Fibroblast of the aortic adventitia (primary cell): ENCODE measurements at places on chromosomes 2 and 18. TPM values are rescaled to one million over a fixed set of nuclear protein-coding genes. Genes with fewer than 3 reads are reported as not detected.
A peak's percentile ranks its signal among the peaks of the same experiment; 100 is the strongest.

- peak; percentile 76 for DNase-seq
Observed at GRCh38 chr2:174688079-174688478, 76.2 kb downstream of the CHRNA1 start.

DNA sequence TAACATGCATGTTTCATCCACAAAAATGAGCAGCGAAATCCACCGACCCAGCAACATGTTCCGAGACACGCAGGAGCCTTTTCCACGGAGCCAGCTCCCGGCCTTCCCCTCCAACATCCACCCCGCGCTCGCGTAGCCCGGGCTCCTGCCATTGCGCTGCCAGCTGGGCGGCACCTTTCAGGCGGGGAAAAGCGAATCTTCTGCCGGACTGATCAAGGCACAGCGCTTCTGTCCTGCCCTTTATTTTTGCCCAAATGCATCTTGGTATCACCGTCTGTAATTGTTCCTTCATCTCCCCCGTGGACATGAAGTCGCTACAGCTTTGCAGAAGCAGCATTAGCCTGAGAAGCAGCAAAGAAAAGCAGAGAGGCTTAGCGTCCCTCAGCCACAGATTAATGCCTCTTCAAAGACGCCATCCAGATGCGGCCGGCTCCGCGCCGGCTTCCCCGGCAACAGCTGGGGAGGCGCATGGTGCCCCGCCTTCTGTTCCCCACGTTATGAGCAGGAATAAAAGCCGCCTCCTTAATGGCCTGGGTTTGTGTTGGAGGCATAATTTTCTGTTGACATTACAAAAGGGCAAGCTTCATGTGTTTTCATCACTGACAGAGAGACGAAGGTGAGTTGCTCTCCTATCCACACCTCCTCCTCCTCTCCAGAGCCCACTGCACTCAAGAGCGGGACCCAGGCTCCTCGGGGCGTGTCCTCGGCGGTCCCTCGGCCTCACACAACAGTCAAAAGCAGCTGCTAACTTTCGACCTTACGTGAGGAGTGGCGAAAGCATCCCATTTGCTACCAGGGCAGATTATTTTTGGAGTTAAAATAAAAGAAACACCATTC lies 122.1 kb upstream of the SALL3 start:
- no peak for DNase-seq

- no peak for DNase-seq
Observed at GRCh38 chr2:161303535-161304050, 4.6 kb upstream of the PSMD14 start.

GRCh38 chr18:2683055-2683454 lies 27.5 kb downstream of the SMCHD1 start:
- no peak for DNase-seq

DNA sequence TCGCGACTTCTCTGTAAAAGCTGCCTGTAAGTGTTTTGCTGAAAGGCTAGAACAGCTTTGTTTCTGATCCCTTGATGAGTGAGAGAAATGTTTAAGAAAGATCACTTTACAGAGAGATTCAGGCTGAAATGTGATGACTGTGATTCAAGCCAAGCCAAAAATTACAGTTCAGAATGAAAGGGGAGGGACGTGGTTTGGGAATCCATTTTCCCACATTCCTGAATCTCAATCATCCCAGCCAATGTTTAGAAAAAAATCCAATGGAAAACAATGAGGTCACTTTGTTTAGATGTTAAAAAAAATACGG lies 416.7 kb downstream of the ARHGAP15 start:
- no peak for DNase-seq

DNA sequence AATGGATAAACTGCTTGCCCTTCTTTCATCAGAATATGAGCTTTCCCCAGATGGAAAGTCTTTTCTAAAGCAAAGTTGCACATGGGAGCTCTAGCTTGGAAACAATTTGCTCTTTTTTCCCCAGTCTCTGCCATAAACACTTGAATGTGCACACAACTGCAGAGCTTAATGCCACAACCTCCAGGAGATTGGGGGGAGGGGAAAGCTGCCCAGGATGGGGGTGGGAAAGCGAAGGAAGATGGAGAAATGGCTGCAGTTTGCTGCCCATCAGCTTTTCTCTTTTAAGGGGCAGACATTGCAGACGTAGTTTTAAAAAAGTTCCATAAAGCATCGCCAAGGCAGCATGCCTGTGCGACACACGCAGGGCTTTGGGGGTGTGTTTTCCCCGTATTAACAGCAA lies 1.5 kb downstream of the ACKR3 start:
- DNase-seq = no peak

- no peak for DNase-seq
Observed at GRCh38 chr18:3066341-3067110, 53.6 kb upstream of the LPIN2 start.

- no peak for DNase-seq
Observed at GRCh38 chr2:241759067-241759807, 17.4 kb upstream of the GAL3ST2 start.

- no peak for DNase-seq
Observed at GRCh38 chr2:173493874-173494273, 139.2 kb downstream of the CDCA7 start.

DNA sequence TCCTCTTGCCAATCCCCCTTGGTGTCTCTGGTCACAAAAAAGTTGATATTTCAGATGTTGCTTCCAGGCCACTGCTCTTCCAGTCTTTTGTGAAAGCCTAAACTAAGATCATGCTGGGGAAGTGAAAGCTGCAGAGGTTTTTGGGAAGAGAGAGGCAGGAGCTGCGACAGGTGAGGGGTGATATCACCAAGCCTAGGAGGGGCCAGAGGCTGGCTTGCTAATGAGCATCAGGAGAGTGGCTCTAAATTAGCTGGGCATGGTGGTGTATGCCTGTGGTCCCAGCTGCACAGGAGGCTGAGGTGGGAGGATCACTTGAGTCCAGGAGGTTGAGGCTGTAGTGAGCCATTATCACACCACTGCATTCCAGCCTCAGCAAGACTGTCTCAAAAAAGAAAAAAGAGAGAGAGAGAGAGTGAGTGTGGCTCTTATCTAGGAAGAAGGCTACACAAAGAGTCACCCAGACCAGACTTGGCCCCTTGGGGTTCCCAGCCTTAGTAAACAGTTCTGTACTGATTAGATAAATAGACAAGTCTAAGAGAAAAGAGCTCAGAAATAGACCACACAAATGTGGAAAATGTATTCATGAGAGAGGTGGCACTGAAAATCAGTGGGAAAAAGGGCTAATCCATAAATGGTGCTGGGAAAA lies 14.6 kb upstream of the CDK5R2 start:
- no peak for DNase-seq

DNA sequence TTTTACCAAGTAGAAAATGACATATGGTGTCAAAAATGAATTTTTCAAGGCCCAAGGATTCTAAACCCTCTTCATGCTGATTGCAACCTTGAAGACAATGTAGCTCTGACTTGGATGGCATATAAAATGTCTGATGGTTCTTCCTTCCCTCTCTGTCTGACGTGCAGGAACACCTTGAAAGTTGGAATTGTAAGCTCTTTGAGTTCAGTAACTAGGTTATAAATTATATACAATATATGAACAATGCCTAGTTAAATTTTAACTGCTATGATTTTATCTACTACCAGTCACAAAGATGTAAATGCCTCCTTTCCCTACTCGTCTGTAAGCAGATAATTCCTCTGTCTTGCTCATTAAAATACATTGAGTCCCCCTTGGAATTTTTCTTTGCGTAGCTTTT lies 89.5 kb upstream of the TMEM17 start:
- DNase-seq = no peak

GRCh38 chr2:180038997-180039396 lies 31.9 kb upstream of the CWC22 start:
- DNase-seq = peak; percentile 48

- peak; percentile 78 for DNase-seq
Observed at GRCh38 chr2:176126929-176127773, 2.4 kb upstream of the HOXD8 start.

DNA sequence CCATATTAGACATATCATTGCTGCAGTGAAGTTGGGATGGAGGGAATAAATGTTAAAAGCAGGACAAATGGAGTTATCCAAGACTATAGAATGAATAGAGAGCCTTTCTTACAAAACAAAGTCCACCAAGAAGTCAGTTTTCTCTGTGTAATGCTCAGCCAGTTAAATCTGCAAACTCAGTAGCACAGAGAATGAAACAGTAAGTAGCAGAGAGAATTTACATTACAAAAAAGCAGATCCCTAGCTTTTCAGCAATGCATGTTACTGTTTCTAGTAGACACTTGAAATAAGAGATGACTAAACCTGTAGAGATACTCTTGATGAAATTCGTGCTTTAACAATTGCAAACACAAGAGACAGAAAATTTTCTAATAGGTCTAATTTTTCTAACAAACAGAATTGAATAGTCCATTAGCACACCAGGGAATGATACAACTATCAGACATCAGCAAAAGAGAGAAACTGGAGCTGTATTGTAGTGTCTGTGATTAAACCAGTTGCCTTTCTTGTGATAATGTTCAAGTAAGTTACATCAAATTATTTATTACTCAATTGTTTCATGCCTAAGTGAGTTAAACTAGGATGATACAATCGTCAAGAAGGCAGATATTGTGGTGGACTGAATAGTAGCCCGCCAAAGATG lies 322.2 kb upstream of the DDX18 start:
- no peak for DNase-seq

DNA sequence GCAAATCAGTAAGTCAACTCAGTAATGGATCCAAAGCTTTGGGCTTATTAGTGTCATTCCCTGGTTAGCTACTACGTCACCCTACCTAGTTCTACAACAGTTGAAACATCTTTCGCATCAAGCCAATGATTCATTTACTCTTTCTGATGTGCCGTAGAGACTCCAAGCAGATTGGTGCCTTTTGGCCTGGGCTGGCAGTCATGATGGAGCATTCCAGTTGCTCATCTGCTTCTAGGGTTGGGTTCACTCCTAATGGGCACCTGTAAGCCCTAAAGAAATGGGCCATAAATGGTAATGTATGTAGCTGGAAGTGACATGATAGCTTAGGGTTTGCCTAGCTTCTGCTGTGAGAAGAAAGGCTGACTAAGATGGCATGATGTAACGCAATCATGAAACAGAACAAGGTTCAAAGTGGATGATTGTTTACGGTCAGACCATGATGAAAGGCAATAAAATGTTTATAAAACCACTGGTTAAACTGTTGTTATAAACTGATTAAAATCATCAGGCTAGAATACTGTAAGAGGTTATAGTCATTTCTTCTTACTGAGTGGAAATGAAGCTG lies 20.4 kb upstream of the CCL20 start:
- no peak for DNase-seq

DNA sequence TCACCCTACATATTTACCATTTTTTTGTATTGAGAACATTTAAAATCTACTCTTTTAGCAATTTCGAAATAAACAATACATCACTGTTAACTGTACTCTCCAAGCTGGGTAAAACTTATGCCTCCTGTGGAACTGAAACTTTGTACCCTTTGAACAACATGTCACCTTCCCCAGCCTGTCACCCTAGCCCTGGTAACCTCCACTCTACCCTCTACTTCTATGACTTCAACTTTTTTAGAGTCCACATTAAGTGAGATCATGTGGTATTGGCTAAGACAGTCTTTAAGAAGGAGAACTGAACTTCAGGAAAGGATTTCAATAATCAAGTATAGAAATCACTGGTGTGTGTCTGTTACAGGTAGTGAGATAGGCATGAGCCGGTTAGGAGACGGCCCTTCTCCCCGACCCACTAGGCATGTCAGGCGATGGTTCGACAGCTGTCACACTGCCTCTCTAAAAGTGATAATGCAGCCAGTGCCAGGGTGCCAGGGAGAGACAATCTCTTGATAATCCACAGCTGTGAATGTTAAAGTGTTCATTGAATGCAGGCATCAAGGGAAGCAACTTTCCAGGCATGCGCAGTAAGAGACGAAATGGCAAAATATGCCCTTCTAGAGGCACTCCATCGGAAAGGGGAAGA lies 74.6 kb upstream of the RNF152 start:
- no peak for DNase-seq

DNA sequence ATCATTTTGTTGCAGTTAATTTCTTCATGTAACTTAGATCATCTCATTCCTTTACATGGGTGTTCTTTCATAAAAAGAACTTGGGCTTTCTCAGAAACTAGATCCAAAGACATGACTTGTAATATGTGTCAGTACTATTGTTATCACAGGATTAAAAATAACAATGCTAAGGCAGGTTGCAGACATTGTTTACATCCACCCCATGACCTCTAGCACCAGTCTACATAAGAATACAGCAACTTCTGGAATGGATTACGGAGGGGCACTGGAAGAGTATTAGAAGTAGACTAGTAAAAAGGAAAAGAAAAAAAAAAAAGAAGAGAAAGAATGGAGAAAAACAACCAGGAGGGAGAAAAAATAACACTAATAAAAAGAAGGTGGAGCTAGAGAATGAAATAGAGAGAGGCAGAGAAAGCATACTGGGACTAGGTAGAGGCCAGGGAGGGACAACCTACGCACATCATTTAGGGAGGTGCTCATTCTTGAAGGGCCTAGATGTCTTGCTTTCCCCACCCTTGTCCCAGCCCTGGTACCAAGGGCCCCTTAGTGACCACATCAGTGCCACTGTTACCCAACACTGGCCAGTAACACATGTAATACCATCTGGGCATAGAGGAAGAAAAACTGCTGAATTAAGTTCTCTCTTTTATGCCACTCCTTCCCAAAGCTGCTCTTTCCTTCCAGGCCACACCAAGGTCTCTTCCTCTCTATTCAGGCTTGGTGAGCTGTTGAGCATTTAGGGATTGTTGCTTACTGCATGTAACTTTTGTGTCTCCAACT lies 70.6 kb upstream of the KLF7 start:
- DNase-seq = no peak

Gene HOXD13
- not detected in 2 replicates for total RNA-seq

Gene NGEF
- total RNA-seq = 1.1 and 17.4 TPM in 2 replicates

Gene SMYD5
- 15.0 and 21.1 TPM in 2 replicates for total RNA-seq

Gene KCNIP3
- total RNA-seq = 0.25 and 2.9 TPM in 2 replicates

Gene RGPD3
- total RNA-seq = 0.41 and 0.45 TPM in 2 replicates

Gene GRB14
- total RNA-seq = 6.1 and 6.9 TPM in 2 replicates
